ENCODE measurements at places on chromosomes 11 and 22. TPM values are rescaled to one million over a fixed set of nuclear protein-coding genes. Genes with fewer than 3 reads are reported as not detected.

The OR52E8 gene
- not detected for total RNA-seq

The CRACR2B gene
- 19.8 TPM for total RNA-seq

GRCh38 chr11:87463486-87464102 is 425.9 kb downstream of the TMEM135 start:
- no peak for DNase-seq

DNA sequence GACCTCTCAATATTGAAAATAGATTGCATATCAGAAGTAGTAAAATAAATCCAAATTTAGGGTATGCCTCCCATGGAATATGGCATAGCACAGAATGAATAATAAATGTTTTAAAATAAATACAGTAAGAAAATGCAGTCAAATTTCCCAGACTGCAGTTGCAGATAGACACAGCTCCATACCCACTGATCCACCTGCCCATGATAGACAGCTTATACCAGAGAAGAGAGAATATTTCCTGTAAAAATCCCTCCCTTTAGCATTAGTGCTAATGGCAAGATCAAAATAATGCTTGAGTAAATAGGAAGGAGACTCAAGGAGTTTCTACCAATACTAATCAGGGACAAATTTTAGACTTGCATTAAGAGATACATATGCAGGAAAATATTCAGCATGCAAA is 45.0 kb upstream of the CALCB start:
- DNase-seq: no peak

GRCh38 chr11:65859812-65860277 is 388 bp upstream of the MUS81 start:
- no peak for DNase-seq

DNA sequence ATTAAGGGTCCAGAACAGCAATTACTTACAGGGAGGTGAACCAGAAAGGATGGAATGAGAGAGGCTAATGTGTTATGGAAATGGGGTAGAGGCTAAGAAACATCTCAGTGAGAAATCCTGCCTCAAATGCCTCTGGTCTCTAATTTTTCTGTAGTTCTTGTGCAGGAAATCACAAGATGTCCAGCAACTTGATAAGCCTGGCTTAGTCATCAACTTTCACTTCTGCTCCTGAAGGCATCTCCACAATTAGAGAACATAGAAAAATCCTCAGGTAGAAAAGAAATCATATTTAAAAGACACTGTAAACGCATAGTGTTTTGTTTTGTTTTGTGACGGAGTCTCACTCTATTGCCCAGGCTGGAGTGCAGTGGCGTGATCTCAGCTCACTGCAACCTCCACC is 18.7 kb downstream of the MRGPRX4 start:
- no peak for DNase-seq

Data from heart right ventricle (tissue), 16 donors.